ENCODE measurements at places on chromosomes 2 and 18. TPM values are rescaled to one million over a fixed set of nuclear protein-coding genes. Genes with fewer than 3 reads are reported as not detected.

Gene MC5R
- total RNA-seq: not detected

GRCh38 chr2:142270291-142270690 is 139.5 kb upstream of the LRP1B start:
- DNase-seq: no peak

GRCh38 chr18:31658670-31659575 is 25.5 kb downstream of the B4GALT6 start:
- DNase-seq: no peak

Gene FZD7
- total RNA-seq: 25.3 TPM

Gene XIRP2
- 206 TPM for total RNA-seq

DNA sequence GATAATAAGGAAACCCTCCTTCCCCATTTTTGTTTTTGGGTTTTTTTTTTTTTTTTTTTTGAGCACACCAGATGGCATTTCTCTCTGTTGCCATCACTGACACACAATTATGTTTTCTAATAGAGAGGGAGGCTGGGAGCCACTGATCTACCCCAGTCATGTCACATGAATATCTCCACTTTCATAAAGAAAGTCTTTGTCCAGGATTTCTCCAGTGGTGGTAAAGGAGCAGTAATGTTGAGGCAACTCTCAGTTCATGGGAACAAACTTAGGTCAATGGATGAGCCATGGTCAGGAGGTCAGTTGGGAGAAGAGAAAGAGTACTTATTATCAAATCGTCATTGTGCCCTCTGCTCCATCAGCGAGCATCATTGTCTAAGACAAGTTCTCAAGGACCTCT is 603.7 kb downstream of the ARHGAP15 start:
- DNase-seq: no peak

Gene MEP1B
- not detected for total RNA-seq

Measured in Right ventricle myocardium superior (tissue), 1 donor.